Activated CD4-positive, alpha-beta memory T cell treated with anti-CD3 and anti-CD28 coated beads, Interleukin-2, amount 10 ng/mL, durations not matched to agents 7 days and 5 days (primary cell): ENCODE measurements at places on chromosomes 13 and 19. TPM values are rescaled to one million over a fixed set of nuclear protein-coding genes. Genes with fewer than 3 reads are reported as not detected.

GRCh38 chr19:32669310-32669709 is 5.7 kb downstream of the ANKRD27 start:
- no peak for DNase-seq
- H3K36me3 ChIP-seq: peaks cover 4% of the 10 kb centered on the region
- H3K4me1 ChIP-seq: peaks cover 38% of the 10 kb centered on the region
- H3K27me3 ChIP-seq: no peaks in the 10 kb centered on the region
- no peak overlapping the region for H3K27ac ChIP-seq
- H3K4me3 ChIP-seq: no peak overlapping the region

GRCh38 chr13:73369095-73369494 is 310.3 kb downstream of the KLF5 start:
- no peak for DNase-seq
- no peaks in the 10 kb centered on the region for H3K4me1 ChIP-seq
- peaks cover 4% of the 10 kb centered on the region for H3K27me3 ChIP-seq
- no peak overlapping the region for H3K4me3 ChIP-seq
- no peak overlapping the region for H3K27ac ChIP-seq
- H3K36me3 ChIP-seq: no peaks in the 10 kb centered on the region

- peaks cover 26% of the 10 kb centered on the region for H3K36me3 ChIP-seq
- no peak overlapping the region for H3K27ac ChIP-seq
- peak; percentile 15 for DNase-seq
- H3K27me3 ChIP-seq: no peaks in the 10 kb centered on the region
Measured at GRCh38 chr19:58569943-58570670, 3.0 kb downstream of the MZF1 start.

DNA sequence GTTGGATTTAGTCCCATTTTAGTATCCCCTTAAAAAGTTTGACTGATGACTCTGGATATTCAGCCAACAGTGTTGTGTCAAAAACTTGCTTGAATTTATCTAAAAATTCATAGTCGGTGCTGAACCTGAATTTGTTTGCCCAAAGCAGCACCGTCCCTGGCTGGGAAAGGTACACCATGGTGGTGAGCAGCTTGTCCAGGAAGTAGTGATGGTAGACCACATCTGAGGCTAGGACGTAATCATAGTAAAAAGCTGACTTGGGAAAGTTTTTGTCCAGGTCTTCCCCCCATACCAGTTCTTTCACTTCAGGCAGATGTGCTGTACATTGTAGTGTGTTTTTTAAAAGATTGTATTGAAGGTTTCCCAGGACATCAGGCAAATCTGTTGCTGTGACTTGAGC is 8.8 kb downstream of the METTL21C start:
- H3K27me3 ChIP-seq: peaks cover 3% of the 10 kb centered on the region
- peaks cover 26% of the 10 kb centered on the region for H3K4me1 ChIP-seq
- H3K4me3 ChIP-seq: no peak overlapping the region
- H3K27ac ChIP-seq: no peak overlapping the region

DNA sequence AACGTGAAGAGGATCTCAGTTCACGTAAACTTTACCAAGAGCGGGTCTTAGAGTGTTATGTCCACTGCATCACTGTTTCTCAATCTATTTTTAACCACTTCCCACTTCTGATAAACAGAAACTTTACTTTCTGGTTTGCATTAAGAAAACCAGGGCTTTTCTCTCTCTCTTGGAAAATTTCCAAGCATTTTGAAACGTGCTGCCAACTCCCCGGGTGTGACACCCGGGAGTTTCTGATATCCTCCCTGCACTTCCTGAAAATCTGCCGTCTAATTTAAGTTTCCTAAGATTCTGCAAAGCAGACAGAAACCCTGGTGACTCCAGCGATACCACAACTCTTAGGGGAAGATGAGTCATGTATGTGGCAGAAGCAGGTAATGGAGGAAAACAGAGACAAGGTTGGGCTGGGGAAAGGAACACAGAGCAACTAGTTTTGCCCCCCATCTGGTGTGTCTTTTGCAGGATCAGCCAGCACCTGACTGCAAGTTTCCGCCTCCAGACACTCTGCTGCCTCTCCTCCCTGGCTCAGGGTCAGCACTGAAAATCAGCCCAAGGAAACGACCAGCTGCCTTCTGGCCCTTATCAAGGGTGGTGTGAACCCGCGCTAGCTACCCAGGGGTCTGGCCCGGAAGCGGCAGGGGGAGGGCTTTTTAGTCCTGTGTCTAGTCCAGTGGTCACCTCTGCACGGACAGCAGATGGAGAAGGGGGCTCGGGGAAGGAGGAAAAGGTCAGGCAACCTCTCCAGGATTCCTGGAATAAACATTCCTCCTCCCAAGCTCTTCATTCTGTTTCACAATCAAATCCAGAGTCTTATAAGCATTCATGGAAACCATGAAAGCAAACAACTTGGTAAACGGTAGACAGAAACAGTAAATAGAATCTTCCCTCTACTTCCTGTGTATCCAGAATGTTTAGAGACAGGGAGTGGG is 11.3 kb upstream of the FFAR2 start:
- peaks cover 39% of the 10 kb centered on the region for H3K27me3 ChIP-seq
- H3K4me3 ChIP-seq: peak overlapping the region; percentile 37
- peaks cover 23% of the 10 kb centered on the region for H3K4me1 ChIP-seq
- peak; percentile 42 for DNase-seq
- H3K27ac ChIP-seq: peak overlapping the region; percentile 68

DNA sequence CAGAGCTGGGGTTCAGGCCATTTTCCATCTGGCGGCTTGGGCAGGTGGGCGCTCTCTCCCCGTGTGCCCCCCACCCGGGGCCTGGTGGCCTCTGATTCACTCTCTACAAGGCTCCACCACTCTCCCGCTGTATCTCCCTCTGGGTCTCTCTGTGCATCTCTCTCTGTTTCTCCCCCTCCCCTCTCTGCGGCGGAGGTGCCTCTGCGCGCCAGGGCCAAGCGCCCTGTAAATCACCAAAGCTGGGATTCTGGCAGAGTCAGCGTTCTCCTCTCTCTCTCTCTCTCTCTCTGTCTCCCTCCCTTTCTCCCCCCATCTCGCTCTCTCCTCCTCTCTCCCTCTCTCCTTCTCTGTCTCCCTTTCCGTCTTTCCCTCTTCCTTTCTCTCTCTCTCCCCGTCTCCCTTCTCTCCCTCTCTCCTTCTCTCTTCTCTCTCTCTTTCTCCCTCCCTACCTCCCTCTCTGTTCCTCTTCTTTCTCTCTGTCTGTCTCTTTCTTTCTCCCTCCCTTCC is 3.9 kb downstream of the NFIC start:
- DNase-seq: no peak
- peaks cover 18% of the 10 kb centered on the region for H3K4me1 ChIP-seq
- H3K36me3 ChIP-seq: no peaks in the 10 kb centered on the region
- no peak overlapping the region for H3K27ac ChIP-seq
- H3K27me3 ChIP-seq: peaks cover 20% of the 10 kb centered on the region
- no peak overlapping the region for H3K4me3 ChIP-seq

GRCh38 chr13:114260814-114261213 is 20.6 kb upstream of the UPF3A start:
- peaks cover 50% of the 10 kb centered on the region for H3K4me1 ChIP-seq
- H3K27me3 ChIP-seq: no peaks in the 10 kb centered on the region
- no peak overlapping the region for H3K4me3 ChIP-seq
- H3K36me3 ChIP-seq: peaks cover 78% of the 10 kb centered on the region
- no peak overlapping the region for H3K27ac ChIP-seq

- H3K4me3 ChIP-seq: no peak overlapping the region
- H3K27ac ChIP-seq: no peak overlapping the region
- H3K4me1 ChIP-seq: peaks cover 22% of the 10 kb centered on the region
- no peak for DNase-seq
Measured at GRCh38 chr13:30256713-30257467, 50.5 kb downstream of the KATNAL1 start.

- H3K27me3 ChIP-seq: peaks cover 2% of the 10 kb centered on the region
- peaks cover 11% of the 10 kb centered on the region for H3K4me1 ChIP-seq
- no peak for DNase-seq
Measured at GRCh38 chr19:48859711-48860572, 8.5 kb downstream of the PLEKHA4 start.

GRCh38 chr19:39122934-39123731 is 2.5 kb upstream of the PAK4 start:
- DNase-seq: no peak
- no peak overlapping the region for H3K4me3 ChIP-seq
- no peak overlapping the region for H3K27ac ChIP-seq
- H3K36me3 ChIP-seq: peaks cover 2% of the 10 kb centered on the region
- H3K4me1 ChIP-seq: peaks cover 43% of the 10 kb centered on the region

- H3K36me3 ChIP-seq: no peaks in the 10 kb centered on the region
- H3K27me3 ChIP-seq: peaks cover 9% of the 10 kb centered on the region
- H3K4me3 ChIP-seq: no peak overlapping the region
- H3K27ac ChIP-seq: no peak overlapping the region
- DNase-seq: peak; percentile 9
- H3K4me1 ChIP-seq: peaks cover 9% of the 10 kb centered on the region
Measured at GRCh38 chr19:34504809-34505291, 23.3 kb downstream of the WTIP start.

GRCh38 chr13:72025836-72026235 is 158.8 kb upstream of the DACH1 start:
- no peak overlapping the region for H3K27ac ChIP-seq
- DNase-seq: no peak
- no peak overlapping the region for H3K4me3 ChIP-seq

DNA sequence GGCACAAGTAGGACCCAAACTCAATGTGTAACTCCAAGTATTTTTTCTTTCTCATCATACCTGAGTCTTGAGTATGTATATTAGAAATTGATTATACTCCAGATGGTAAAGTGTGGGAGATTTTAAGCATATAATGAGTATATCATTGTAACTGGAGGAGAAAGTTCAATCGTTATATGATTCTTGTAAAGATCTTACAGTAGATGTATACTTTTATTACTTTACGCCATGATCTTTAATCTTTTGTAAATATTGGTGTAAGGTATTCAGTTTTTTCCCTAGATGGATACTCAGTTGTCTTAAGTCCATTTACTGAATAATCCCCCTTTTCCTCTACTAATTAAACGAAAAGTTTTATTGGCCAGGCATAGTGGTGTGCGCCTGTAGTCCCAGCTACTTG is 25.2 kb downstream of the PAN3 start:
- no peak overlapping the region for H3K27ac ChIP-seq
- no peaks in the 10 kb centered on the region for H3K4me1 ChIP-seq
- no peak for DNase-seq
- H3K36me3 ChIP-seq: peaks cover 7% of the 10 kb centered on the region

DNA sequence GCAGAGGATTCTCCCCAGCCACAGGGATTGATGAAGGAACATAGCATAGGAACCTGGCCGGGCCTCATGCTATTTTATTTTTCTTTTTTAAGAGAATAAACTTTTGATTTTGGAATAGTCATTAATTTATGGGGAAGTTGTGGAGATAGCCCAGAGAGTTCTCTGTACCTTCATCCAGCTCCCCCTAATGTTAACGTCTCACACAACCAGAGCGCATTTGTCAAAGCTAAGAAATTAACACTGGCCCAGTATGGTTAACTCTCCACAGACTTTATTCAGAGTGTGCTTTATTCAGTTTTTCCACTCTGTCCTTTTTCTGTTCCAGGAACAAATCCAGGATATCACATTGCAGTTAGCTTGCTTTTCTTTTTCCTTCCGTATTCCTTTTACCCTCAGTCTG is 59.4 kb downstream of the RGCC start:
- H3K4me1 ChIP-seq: no peaks in the 10 kb centered on the region
- H3K27ac ChIP-seq: no peak overlapping the region
- H3K27me3 ChIP-seq: no peaks in the 10 kb centered on the region
- H3K36me3 ChIP-seq: no peaks in the 10 kb centered on the region

- no peak overlapping the region for H3K27ac ChIP-seq
- no peak overlapping the region for H3K4me3 ChIP-seq
- H3K4me1 ChIP-seq: peaks cover 5% of the 10 kb centered on the region
- no peaks in the 10 kb centered on the region for H3K36me3 ChIP-seq
- no peak for DNase-seq
Measured at GRCh38 chr19:43634506-43634871, 5.2 kb downstream of the CADM4 start.

GRCh38 chr19:35261356-35262100 is 7.2 kb upstream of the USF2 start:
- peaks cover 11% of the 10 kb centered on the region for H3K36me3 ChIP-seq
- DNase-seq: peak; percentile 15
- H3K27ac ChIP-seq: no peak overlapping the region
- H3K4me3 ChIP-seq: no peak overlapping the region

DNA sequence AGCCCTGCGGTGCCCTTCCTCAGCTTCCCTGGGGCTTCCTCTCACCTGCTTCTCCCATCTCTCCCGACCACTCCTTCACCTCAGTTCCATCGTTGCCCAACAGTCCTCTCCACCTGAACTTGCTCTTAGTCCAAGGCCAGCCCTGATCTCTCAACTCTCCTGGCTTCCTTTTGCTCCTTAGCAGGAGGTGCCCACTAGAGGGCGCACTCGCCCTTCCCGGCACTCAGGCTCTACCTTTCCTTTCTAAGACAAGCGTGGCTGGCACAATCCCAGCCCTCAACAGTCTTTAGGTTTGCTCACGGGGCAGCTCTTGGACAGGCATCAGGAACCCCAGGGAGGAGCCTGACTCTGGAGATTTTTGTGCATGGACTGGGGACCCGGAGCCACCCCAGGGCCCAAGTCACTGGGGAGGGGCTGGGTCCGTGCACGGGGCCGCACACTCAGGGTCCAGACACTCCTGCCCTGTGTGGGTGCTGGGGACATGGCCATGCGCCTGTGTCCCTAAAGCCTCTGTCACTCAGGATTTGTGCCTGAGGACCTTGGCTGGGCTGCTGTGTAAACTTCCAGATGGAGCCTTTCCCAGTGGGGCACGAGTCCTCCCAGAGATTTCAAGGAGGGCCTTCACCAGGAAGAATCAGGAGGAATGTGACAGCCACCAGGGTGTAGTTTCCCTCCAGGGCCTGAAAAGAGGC is 12.1 kb upstream of the CEACAM8 start:
- no peak overlapping the region for H3K4me3 ChIP-seq
- no peaks in the 10 kb centered on the region for H3K4me1 ChIP-seq
- no peak overlapping the region for H3K27ac ChIP-seq
- peak; percentile 62 for DNase-seq
- no peaks in the 10 kb centered on the region for H3K36me3 ChIP-seq

DNA sequence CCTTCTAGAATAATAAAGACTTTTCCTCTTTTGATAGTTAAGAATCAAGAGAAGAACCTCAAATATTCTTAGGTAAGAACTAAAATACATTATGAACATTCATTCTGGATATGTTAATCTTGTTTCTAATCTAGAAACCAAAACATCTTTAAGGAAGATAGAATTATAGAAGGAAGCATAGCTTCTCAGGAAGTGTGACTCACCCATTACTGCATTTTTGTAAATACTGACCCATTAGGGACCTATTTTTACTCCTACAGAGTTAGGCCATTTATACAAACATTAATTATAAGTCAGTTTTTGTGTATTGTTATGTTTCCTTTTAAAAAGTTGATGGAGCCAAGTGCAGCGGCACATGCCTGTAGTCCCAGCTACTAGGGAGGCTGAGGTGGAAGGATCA is 147.1 kb downstream of the NUFIP1 start:
- H3K27me3 ChIP-seq: peaks cover 10% of the 10 kb centered on the region
- no peak overlapping the region for H3K4me3 ChIP-seq
- DNase-seq: no peak
- H3K27ac ChIP-seq: no peak overlapping the region
- H3K36me3 ChIP-seq: no peaks in the 10 kb centered on the region
- peaks cover 11% of the 10 kb centered on the region for H3K4me1 ChIP-seq

The NLRP4 gene
- not detected for total RNA-seq

The ZNF575 gene
- total RNA-seq: 4.1 TPM

The ATP4A gene
- total RNA-seq: not detected

The KLK14 gene
- 0.20 TPM for total RNA-seq

The BRME1 gene
- 3.8 TPM for total RNA-seq

The FFAR2 gene
- total RNA-seq: not detected

The FPR1 gene
- not detected for total RNA-seq

The ZNF317 gene
- total RNA-seq: 30.8 TPM

The FAM98C gene
- 34.7 TPM for total RNA-seq

The SNRNP70 gene
- 179 TPM for total RNA-seq

The ZNF549 gene
- total RNA-seq: 6.0 TPM

The NLRP8 gene
- not detected for total RNA-seq

The SHANK1 gene
- total RNA-seq: not detected
